Upper lobe of left lung (tissue), 6 donors: ENCODE measurements at places on chromosomes 12 and 14. TPM values are rescaled to one million over a fixed set of nuclear protein-coding genes. Genes with fewer than 3 reads are reported as not detected.

DNA sequence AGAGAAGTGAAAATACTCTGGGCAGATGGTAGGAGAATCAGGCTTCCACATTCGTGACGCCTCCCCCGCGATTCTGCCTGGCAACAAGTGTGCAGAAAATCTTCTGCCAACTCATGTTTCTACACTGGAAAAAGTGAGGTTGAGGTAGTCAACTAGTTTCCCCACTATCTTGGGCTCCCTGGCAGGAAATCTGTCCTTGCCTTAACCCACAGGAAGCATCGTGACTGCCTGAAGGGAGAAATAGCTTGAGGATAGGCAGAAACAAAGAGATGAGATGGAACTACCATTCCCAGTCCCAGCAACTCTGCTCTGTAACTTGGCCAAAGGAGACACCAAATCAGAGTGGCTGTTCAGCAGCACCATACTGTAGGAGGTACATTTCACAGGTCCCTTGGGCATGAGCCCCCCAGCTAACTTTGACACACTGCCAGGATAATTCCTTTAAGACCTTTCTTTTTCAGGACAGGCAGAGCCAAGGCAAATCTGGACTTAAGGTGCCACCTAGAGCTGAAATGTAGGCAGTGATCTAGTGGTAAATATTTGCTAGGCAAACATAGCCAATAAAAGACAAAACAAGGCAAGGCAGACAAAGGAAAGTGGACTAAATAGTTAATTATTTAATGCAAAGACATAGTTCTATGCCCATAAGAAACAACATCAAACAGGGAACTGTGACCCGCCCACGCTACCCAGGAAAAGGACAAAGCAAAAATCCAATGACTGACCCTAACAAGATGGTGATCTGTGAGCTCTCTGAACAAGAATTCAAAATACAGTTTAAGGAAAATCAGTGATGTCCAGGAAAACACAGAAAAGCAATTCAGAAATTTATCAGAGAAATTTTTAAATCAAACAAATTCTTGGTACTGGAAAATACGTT is 205.1 kb downstream of the PTPRO start:
- DNase-seq = no peak

- DNase-seq = peak; percentile 38
Measured at GRCh38 chr12:132524405-132524804, 34.5 kb downstream of the FBRSL1 start.

The CFAP73 gene
- total RNA-seq = 9.0 TPM

The USP44 gene
- total RNA-seq = 4.2 TPM

DNA sequence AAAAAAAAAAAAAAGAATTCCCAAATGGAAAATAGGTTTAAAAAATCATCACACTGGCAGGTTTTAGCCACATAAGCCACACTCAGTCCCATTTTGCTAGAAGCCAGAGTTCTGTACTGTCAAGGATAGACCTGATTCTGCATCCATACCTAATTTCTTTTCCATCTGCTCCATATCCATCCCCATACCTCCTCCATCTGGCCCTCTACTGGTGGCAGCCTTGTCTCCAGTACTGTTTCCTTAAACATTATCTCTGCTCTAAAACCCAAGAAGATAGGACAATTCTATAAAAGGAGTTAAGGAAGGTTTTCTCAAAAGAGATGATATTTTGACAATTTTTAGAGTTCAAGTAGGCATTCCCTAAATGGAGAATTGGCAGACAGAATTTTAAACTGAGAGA is 26.0 kb upstream of the RXYLT1 start:
- no peak for DNase-seq

DNA sequence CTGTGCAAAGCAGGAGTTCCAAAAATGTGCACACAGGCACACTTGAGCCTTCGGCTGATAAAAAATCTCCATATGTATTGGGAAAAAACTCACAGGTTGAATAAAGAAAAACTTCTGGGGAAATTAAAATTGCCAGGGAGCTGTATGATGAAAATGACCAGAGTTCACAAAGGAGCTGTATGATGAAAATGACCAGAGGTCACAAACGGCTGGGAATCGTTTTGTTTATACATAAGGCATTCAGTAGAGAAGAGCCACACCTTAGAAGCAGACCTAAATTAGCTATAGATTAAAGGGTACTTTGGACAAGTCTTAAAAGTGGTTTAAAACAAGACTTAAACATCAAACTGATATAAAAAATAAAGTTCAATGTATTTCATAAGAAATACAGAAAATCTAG is 251.7 kb upstream of the TMEM132C start:
- no peak for DNase-seq

The PLCZ1 gene
- total RNA-seq = not detected

- no peak for DNase-seq
Measured at GRCh38 chr14:22563987-22564386, 25.0 kb downstream of the DAD1 start.

DNA sequence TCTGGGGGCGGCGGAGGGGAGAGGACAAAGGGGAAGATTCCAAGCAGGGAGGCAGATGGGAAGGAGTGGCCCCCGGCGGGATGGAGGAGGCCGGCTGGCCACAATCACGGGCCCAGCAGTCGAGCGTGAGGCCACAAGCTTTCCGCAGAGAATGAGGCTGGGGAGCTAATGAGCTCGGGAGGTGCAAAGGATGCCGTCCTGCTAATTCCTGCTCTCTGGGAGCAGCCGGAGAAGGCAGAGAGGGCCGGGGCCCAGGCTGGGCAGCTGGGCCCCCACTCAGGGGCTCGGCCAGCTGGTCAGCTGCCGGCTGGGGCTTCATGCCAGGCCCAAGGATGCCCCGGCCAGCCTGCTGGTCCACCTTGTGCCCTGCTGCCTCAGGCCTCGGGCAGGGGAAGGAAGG is 98.1 kb upstream of the LHX5 start:
- no peak for DNase-seq

GRCh38 chr14:101480022-101480746 is 81.1 kb upstream of the DIO3 start:
- DNase-seq = no peak

- no peak for DNase-seq
Measured at GRCh38 chr12:92089559-92089958, 56.1 kb downstream of the BTG1 start.

The CFAP251 gene
- total RNA-seq = 15.0 TPM

- no peak for DNase-seq
Measured at GRCh38 chr14:85421186-85421877, 108.6 kb upstream of the FLRT2 start.

The RERG gene
- 10.7 TPM for total RNA-seq

DNA sequence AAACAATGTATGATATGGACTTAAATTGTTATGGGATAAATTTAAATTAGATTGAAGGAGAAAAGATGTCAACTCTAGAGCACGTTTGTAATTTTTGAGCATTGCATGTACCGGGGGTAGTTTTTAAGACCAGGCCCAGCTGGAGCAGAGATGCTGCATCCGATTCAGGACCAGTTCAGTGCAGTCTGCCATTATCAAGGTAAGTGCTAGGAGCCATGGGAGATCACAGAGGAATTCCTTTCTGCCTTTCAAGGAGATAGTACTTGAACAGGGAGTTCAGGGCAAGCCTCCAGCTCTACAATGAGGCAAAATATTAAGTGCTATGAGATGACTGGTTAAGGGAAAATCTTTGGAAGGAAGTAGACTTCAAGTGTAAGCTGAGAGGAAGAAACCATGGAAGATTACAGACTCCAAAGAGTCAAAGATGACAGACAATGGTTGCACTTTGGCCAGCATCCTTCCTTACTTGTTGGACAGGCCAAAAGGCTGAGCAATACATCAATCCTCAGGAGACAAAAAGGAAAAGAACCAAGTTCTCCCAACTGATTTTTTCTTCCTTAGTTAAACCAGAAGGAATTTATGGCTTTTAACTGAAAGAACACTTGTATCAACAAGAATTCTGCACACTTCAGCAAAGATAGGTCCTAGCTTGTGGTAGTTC is 113.2 kb upstream of the HIF1A start:
- DNase-seq = no peak
